Activated naive CD4-positive, alpha-beta T cell treated with anti-CD3 and anti-CD28 coated beads, Interleukin-2, amount 50 U/mL, for 72 hours (primary cell): ENCODE measurements at places on chromosomes 2 and 18. TPM values are rescaled to one million over a fixed set of nuclear protein-coding genes. Genes with fewer than 3 reads are reported as not detected.

Gene TUBA4B
- total RNA-seq: not detected

Gene MARS2
- total RNA-seq: 11.6 TPM

Gene IL1A
- 2.0 TPM for total RNA-seq

Gene RAMP1
- total RNA-seq: not detected

Gene EFR3B
- 0.43 TPM for total RNA-seq

Gene C1QL2
- not detected for total RNA-seq

Gene IL1F10
- total RNA-seq: not detected

Gene SCTR
- not detected for total RNA-seq

Gene PLEK
- 0.88 TPM for total RNA-seq

Gene RNF25
- total RNA-seq: 22.9 TPM
